ENCODE measurements at places on chromosomes 12 and 14.

DNA sequence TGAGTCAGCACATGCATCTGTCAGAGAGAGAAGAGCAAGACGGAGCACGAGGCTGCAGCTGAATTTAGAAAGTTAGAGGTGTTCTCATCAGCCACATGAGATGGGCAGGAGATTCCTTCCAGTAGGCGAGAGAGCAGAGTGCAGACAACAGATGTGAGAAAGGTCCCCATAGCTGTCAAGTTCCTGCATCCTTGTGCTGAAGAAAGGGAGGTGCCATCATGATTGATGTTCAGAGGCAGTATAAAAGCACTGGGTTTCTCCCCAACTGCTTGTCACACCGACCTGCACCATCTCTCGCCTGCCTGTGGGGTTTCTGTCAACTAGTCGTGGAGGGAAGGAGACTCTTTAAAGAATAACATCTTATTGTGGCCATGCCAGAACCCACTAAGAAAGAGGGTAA lies at the start of gene MYBPC1:
Gene MYBPC1 (plus strand): TSS at position 272 of the 400 bp plus-strand sequence. CDS start 100 bp downstream, at position 372.
- no peak for DNase-seq

- DNase-seq = no peak
Measured at GRCh38 chr12:75305412-75306332, 24.5 kb downstream of the CAPS2 start.

DNA sequence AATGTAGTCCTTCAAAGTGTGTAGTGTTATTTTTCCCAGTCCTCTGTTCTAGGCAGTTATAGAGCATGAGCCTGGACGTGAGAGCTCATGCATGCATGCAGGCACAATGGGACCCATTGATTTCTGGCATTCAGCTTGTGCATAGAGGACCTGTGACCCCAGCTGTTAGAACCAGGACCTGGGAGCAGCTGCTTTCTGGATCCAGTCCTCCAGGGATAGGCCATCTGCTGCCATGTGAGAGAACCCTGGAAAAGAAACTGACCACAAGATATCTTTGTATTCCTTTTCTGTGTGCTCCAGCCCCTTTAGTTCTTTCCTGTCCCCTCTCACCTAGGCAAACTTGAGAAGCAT lies 76.9 kb downstream of the SUSD6 start:
- no peak for DNase-seq

GRCh38 chr14:84006643-84007155 lies 1523.2 kb upstream of the FLRT2 start:
- no peak for DNase-seq

GRCh38 chr12:69512820-69513219 lies 42.6 kb downstream of the FRS2 start:
- no peak for DNase-seq

GRCh38 chr14:54845641-54846040 lies 57.0 kb downstream of the GCH1 start:
- DNase-seq = no peak

DNA sequence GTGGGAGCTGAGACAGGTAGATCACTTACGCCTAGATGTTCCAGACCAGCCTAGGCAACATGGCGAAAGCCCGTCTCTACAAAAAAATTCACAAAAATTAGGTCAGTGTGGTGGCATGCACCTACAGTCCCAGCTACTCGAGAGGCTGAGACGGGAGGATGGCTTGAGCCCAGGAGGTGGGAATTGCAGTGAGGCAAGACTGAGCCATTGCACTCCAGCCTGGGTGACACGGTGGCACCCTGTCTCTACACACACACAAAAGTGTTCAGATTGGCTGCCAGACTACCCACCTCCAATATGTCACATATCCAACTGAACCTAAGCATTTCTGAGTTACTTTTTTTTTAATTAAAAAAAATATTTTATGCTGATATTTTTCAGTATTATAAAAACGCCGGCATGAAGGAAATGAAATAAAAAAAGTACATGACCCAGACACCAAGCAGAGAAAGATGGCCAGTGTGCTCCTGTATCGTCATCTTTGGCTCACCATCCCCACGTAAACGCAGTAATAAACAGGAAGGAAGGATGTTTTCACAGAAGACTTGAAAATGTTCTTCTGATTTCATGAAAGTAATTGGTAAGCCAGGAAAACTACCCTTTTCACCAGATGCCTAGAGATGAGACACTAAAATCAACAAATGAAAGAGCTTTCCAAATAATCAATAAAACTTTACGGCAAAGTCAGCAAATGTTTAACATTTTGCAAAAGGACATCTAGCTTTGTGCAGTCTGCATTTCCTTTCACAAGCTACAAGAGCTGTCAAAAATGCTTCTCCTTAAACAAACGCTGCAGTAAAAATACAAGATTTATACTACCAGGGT lies 26.4 kb downstream of the CDC42BPB start:
- no peak for DNase-seq

- DNase-seq = no peak
Measured at GRCh38 chr14:35986219-35986573, 160.1 kb downstream of the BRMS1L start.

DNA sequence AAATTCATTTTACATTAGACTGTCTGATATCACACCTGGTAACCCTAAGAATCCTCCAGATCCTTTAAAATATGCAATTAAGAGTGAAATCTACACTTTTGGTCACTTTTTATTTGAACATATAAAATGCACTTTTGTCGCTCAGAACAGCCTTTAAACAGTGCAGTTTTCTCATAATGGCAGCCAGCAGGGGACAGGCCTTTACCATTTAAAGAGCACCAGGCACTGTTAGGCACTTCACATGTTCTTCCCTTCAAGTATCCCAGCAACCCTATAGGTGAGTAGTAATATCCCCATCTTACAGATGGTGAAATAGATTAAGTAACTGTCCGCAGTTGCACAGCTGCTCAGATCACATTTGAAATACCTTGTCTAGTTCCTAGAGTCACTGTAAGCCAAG lies 11.3 kb upstream of the SAMD4A start:
- DNase-seq = no peak

DNA sequence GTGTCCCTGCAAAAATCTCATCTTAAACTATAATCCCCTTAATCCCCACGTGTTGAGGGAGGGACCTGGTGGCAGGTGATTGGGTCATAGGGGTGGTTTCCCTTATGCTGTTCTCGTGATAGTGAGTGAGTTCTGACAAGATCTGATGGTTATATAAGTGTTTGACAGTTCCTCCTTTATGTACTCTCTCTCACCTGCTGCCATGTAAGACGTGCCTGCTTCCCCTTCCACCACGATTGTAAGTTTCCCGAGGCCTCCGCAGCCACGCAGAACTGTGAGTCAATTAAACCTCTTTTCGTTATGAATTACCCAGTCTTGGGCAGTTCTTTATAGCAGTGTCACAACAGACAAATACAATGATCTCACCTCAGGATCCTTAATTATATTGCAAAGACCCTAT lies 45.2 kb upstream of the MAP1LC3B2 start:
- no peak for DNase-seq

DNA sequence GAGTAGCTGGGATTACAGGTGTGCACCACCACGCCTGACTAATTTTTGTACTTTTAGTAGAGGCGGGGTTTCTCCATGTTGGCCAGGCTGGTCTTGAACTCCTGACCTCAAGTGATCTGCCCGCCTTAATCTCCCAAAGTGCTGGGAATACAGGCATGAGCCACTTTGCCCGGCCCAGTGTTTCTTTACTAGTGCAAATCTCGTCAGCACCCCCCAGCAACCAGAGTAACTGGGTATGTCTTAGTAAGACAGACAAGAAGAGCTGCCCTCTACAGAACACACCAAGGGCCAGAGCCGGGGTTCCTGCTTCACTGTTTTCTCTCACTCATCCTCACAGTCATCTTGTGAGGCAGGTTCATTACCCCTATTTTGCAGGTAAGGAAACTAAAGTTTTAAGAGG lies 78.5 kb upstream of the GPR68 start:
- DNase-seq = no peak

DNA sequence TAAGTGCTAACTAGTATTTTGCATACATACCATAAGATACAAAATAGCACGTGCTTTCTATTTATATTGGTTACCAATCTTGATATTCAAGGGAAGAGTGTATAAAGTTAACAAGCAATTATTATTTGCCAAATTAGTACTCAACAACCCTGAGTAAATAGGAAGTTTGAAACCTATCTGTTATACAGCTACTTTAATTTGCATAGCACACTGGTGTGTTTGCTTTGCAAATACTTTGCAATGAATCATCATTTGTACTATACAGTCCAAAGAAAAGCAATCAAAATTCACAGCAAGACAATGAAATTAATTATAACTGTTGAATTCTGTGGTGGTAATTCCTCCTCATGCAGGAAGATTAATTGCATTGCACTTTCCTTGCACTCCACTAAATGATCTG lies 469.1 kb downstream of the PRKD1 start:
- DNase-seq = no peak

DNA sequence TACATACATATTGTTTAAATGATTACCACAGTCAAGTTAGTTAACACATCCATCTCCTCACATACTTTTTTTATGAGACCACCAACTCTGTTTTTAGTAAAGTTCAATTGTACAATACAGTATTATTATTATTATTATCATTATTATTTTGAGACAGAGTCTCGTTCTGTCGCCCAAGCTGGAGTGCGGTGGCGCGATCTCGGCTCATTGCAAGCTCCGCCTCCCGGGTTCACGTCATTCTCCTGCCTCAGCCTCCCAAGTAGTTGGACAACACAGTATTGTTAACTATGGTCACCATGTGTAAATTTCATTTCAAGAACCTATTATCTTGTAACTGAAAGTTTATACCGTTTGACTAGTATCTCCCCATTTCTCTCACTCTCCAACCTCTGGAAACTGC lies 942.0 kb upstream of the FBXO33 start:
- no peak for DNase-seq

- DNase-seq = no peak
Measured at GRCh38 chr12:31203261-31203660, 122.7 kb downstream of the SINHCAF start.

DNA sequence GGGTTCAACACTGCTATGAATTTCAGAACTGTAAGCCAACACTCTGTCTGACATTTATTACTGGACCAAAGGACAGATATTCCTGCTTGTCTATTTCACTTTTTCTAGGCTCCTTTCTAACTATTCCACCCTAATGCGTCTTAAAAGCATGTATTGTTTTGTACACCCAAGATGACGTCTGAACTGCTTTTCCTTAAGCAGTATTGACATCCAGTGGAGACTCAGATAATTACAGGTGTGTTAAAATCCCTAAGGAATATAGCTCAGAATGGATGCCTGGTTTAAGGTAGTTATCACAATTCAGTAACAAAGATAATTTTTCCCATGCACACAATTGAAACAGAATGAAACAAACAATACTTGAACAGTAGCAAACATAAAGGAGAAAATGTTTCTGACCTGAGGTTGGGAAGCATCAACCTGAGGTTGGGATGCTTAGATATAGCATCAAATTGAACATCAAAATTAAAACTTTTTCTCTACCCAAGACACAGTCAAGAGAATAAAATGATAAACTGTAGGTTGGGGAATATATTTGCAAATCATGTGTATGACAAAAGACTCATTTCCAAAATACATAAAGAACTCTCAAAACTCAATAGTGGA lies 93.7 kb upstream of the PTPRR start:
- no peak for DNase-seq

DNA sequence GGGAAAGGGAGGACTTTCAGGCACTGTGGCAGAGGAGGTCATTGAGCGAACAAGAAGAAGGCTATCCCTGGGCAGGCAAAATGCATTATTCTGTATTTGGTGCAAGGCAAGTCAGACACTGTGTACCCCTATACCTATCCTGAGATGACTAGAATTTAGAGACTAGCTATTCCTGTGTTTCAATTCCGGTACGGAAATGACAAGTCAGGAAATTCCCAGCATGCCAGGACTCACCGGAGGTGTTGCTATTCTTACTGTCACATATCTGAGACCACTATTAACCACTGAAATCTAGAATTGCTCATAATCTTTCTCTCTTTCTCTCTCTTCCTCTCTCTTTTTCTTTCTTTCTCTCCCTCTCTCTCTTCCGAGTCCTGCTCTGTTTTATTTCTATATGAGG lies 297.1 kb downstream of the PDZRN4 start:
- no peak for DNase-seq

DNA sequence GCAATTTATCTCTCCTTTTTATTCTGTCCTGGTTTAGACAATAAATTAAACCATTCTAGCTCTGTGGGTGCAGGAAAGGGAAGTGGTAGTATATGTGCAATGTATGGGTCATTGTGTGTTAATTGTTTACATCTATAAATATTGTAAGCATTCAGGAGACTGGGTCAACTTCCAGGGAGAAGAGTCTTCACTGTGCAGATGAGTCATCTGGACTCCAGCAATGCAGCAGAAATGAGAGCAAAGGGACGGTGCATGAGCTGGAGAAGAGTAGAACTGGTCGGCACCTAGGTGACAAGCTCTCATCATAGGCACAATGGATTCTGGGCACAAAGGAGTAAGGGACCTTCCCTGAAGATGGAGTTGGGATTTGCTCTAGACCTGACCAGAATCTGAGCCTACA lies 211.1 kb upstream of the DAAM1 start:
- DNase-seq = no peak

DNA sequence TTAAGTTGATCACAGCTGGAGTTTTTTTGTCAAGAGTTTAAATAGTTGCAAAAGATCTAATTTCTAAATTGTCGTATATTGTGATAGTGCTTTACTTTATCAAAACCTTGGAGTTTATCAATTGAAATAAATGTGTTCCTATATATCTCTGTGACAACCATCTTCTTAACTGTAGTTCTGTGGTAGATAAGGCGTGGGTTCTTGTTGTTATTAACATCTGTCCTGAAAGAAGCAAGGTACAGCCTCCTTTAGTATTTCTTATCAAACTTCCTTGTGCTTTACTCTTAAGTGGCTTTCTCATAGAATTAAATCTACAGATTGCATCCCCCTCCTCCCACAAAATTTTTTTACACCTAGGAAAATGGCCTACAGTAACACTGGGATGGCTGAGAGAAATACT lies 7.3 kb downstream of the SCYL2 start:
- no peak for DNase-seq

DNA sequence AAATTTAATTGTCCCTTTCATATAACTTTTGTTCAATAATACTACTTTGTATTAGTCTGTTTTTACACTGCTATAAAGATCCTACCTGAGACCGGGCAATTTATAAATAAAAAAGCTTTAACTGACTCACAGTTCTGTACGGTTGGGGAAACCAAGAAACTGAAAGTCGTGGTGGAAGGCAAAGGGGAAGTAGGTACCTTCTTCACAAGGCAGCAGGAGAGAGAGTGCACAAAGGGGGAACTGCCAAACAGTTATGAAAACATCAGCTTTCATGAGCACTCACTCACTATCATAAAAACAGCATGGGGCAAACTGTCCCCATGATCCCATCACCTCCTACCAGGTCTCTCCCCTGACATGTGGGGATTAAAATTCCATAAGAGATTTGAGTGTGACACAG lies 1069.0 kb downstream of the FSCB start:
- DNase-seq = no peak

- no peak for DNase-seq
Measured at GRCh38 chr14:99287269-99287942, 15.4 kb upstream of the BCL11B start.

GRCh38 chr14:26775765-26776563 lies 178.1 kb upstream of the NOVA1 start:
- DNase-seq = no peak

DNA sequence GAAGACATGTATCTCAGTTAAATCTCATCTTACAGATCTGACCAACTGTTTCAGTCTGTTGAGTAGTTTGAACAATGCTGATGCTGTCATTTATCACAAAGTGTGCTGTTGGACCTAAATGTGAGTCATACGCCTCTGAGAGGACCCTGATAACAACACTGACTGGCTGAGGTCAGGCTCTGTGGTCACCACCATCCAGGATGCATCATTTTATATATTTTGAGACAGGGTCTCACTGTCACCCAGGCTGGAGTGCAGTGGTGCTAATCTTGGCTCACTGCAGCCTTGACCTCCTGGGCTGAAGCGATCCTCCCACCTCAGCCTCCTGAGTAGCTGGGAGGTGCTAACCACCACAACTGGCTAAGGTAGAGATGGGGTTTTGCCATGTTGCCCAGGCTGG lies 181.0 kb upstream of the RGS6 start:
- DNase-seq = no peak
